ENCODE measurements at places on chromosomes 3 and 15.

DNA sequence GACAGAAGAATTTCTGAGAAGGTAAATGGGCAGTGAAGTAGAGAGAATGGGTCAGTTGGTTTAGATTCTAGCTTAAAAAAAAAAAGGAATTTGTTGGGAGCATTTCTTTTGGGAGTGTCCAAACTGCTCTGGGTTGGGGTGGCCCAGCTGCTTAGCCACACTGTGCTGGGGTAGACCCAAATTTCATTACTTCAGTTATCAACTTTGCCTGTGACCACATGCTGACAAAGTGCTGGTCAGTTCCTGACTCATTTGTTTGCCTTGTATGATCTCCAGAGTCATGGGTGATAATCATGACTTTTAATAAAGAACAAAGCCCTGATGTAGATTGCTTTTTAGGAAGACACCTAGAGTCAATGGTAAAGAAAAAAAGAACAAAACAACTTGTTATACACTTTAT is 121.5 kb upstream of the FGF7 start:
- no peak for DNase-seq

- DNase-seq, result no peak
Observed at GRCh38 chr3:150308037-150308319, 100.1 kb upstream of the TSC22D2 start.

- DNase-seq, result peak; percentile 18
Observed at GRCh38 chr3:195033531-195034091, 237.3 kb downstream of the XXYLT1 start.

DNA sequence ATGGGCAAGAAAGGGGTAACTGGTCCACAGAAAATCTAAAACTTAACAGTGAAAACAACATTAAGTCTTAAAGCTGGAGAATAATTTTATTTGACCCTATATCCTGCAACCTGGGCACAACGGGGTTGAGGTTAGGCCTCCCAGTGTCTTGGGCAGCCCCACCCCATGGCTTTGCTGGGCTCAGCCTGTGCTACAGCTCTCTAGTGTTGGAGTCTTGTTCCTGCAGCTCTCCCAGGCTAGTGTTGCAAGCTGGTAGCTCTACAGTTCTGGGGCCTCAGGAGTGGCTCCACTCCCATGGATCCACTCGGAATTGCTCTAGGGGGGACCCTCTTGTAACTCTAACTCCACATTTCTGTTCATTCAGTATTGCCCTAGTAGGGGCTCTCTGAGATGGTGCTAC is 24.9 kb upstream of the GNB4 start:
- no peak for DNase-seq

DNA sequence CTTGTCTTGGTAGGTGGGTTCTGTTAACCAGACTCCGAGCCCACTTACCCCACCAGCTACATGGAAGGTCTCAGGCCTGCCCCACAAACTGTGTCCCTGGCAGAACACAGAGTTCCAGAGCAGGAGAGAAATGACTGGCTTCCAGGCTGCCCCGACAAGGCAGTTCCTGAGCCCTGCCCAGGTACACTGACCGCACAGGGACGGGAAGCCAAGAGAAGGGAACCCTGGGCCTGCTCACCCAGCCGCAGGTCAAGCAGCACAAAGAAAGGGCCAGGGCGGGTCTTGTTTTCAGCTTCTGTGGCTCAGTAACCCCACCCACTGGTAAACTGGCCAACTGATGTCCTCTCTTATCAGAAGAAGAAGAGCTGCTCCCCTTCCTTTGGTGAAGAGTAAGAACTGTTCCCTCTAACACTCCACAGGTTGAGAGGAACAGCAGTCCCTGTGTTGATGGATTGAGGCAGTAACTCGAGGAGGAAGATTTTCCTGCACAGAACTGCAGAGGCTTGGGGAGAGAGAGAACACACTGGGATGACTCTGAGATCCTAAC is 68.4 kb downstream of the CRTC3 start:
- DNase-seq, result no peak

- DNase-seq, result no peak
Observed at GRCh38 chr3:183158551-183159006, 4.0 kb downstream of the LAMP3 start.

DNA sequence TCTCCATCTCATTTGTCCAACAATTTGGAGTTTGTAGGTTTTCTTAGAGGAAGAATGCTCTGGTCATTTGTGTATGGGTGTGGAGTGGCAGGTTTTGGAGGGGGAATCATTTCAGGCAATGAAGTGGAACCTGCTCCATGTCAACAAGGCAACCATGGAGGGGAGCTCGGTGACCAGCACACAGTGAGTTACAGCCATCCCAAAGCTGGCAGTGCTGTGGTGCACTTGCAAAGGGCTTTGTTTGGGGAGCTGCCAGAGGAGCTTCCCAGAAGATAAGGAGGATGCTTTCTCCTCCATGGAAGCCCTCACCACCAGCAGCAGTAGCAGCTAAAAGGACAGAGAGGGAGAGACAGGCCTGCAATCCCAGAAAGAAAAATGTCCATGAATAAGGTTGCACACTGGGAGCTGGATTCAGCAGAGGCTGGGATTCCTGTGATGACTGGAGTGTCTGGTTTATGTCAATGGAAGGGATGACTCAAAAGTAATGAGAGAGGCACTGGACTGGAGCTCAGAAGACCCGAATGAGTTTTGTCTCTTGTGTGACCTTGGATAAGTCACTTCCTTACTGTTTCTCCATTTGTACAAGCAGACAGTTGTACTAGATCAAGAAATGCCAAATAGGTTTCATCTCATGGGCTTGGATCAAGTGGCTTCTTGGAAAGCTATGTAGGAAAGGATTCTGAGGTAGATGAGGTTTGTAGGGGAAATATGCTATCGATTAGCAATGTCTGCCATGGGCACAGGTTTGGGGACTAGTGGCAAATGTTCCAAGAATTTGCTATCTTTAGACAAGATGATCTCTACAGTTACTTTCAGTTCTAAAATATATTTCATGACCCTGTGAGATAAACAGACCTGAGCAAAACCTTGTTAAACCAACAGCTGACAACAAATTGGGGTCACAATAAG is 27.2 kb upstream of the UBE2Q2 start:
- DNase-seq, result no peak

DNA sequence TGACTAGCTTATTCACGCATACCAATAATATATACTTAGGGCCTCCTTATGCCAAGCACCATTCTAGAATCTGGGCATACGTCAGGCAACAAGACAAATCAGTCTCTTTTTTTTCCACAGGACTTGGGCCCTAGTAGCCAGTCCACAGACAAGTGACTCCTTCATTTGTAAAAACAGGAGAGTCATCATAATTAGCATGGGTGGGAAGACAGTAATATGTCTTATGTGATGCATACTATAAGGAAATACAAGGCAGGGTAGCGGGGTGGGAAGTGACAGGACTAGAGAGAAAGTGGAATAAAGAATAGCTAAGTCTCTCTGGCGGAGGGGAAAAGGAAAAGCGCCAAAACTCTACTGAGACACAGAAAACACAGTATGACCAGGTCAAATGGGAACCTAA is 439.6 kb upstream of the MDFIC2 start:
- no peak for DNase-seq

GRCh38 chr3:170180079-170180907 is 1.2 kb downstream of the PHC3 start:
- DNase-seq, result no peak

DNA sequence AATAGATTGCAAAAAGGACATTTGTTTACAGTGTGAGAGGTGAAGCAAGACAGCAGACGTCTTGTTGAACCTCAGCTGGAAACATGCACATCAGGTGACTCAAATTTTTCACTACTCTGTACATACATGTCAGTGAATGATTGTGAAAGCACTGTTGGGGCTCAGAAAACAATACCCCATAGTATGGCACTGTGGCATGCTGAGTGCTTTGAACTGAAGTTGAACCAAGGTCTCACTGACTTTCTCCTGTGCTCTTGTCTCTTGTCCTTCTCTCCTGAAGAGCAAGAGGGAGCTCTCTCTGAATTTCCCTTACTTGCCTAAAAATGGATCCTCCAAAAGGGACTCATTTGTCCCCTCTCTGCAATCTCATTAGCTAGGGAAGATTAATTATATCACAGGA is 24.5 kb upstream of the NEDD4 start:
- no peak for DNase-seq

DNA sequence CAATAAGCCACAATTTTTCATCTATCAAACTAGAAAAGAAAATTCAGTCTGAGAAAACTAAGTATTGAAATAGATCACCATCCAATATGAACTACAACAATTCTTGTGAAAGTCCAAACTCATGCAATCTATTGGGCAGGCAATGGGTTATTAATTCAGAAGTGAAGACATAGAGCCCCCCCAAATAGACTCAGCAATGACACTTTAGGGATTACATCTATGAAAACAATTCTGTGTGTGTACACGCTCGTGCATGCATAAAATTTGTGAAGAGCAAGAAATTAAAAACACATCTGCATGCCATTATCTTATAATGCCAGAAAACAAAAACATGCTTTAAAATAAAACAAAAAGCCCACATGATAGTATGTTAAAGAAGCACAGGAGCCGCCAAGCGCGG is 151.3 kb downstream of the NR1I2 start:
- no peak for DNase-seq

GRCh38 chr3:6962801-6963200 is 101.9 kb downstream of the GRM7 start:
- DNase-seq, result no peak

DNA sequence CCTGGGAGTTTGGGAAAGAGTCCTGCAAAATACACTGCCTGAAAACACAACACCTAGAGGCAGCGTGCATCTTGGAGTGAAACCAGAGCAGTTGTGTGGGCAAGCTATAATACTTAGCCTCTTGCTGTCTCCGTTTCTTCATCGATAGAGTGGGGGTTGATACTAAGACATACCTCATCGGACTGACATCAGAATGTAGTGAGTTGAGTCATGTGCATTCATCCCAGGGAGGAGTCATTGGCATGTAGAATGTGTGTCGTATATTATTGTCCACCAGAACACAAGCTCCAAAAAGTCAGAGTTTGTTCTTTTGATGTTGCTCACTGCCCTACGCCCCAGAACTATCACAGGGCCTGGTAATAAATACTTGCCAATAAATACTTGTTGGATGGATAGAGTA is 4.3 kb downstream of the SNTN start:
- DNase-seq, result no peak

- DNase-seq, result no peak
Observed at GRCh38 chr3:143172795-143173145, 53.2 kb downstream of the CHST2 start.

- no peak for DNase-seq
Observed at GRCh38 chr15:70254311-70254869, 156.7 kb upstream of the TLE3 start.

- DNase-seq, result peak; percentile 74
Observed at GRCh38 chr3:126134219-126134975, 46.0 kb downstream of the ALDH1L1 start.
